ENCODE measurements at places on chromosomes 1 and 21.

DNA sequence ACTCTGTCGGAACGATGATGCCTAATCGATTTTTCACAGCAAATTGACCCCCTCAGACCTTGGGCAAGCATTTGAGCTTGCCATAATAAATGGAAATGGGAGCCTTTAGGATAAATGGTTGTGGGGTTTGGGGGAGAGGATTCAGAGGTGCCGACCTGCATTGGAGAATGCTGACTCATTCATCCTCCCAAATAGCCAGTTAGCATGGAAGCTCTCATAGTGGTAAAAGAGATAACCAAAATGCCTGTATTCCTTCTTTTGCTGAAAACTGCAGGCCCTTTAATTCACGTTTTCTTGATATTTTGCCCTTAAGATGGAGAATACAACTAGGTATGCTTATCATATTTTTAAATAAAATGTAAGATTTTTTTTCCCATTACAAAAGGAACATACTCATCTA, 392.6 kb upstream of the DEPDC1 start:
- no peak for DNase-seq

GRCh38 chr1:15616373-15617172, 685 bp upstream of the DDI2 start:
- no peak for DNase-seq

DNA sequence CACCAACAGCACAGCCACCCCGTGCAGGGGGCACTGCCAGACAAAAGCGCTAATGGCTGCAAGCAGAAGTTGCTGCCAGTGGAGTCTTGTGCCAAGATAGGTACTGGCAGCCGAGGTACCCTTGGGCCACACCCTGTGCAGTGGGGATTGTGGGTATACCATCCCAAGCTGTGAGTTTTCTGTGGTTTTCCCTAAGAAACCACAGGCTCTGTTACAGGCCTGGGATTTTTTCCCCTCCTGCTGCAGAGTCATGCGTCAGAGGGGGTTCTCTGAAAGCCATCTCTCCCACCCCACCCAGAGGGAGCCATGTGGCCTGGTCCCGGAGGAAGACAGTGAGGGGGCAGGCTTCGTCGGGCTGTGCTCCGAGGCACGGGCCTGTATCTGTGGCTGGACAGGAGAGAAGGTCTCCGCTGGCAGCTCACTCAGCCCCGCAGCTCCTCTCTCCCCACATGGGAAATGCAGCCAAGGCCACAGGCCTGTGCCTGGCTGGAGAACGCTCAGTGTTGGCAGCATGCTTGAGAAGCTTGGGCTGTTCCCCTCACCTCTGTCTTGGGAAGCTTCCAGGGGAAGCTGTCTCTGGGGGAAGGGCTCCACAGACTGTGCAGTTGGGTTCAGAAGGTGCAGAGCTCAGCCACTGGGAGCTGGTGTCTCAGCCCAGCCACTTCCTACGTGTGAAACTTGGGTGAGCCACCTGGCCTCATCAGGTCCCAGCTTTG, 42.5 kb downstream of the NEK2 start:
- DNase-seq: no peak

DNA sequence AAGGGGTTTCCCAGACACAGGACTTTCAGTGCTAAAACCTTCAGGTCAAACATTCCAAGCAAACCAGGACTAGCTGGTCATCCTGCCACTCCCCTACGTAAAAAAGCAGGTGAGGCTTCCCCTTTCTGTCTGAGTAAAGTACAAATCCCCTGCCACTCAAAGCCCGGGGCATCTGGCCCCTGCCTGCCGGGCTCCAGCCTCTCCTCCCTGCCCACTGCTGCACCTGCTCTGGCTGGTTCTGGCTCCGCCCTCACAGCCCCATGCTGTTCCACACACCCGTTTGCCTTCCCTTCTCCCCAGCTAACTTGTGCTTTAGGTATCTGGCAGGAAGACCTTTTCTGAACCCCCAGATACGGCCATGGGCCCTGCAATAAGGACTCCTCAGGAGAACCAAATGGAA, 23.3 kb upstream of the S100A7 start:
- DNase-seq: no peak

GRCh38 chr1:243264717-243265116, 8.9 kb downstream of the SDCCAG8 start:
- DNase-seq: no peak

DNA sequence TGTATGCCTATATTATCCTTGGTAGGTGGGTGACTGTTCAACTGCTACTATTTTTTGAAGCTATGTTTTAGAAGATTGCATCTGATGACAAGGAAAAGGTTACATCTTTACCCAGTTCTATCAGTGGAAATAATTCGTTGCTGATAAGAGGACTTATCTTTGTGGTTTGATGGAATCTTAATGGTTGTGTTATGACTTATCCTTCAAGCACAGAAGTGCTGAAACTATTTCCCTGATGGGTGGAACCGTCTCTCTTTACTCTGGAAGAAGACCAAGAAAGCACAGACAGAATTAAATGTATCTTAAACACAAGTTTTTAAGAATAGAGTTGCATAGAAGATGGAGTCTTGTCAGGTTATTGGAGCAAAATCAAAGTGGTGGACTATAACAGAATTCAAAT, 437.7 kb upstream of the KAZN start:
- DNase-seq: no peak

GRCh38 chr1:198660341-198661261, 21.8 kb downstream of the PTPRC start:
- DNase-seq: no peak

DNA sequence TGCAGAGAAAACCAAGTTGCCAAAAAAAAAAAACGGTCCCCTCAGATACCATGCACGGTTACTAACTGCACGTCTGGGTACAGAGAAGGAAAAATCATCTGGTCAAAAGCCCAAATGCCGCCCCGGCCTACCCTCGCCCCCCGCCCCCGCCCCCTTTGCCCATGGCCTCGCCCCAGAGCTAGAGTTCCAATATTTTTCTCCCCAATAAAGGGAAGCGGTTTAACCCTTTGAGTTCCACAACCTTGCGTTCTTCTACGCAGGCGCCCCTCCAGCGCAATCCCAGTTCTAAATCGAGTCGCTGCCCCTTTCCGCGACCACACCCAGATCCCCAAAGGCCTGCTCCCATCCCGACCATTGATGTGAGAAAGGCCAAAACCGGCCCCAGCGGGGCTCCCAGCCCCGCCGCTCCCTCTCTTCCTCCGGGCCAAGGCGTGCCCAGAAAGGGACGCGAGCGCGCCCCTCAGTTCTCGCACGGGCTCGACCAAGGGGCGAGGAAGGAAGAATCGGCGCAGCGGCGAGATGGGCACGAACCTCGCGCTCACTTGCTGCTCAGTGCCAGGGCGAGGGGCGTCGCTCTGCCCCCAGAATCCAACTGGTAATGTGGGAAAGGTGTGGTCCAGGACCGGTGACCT, 797 bp downstream of the WDR47 start:
- DNase-seq: peak; percentile 37

Data from hippocampal formation (tissue), 2 donors.